Gastrocnemius medialis (tissue), 4 donors: ENCODE measurements at places on chromosomes 6 and 20.

GRCh38 chr6:2429460-2429859 lies 184.1 kb upstream of the GMDS start:
- no peak for DNase-seq

- DNase-seq: no peak
Measured at GRCh38 chr6:41721414-41721813, 14.0 kb downstream of the TFEB start.

- DNase-seq: no peak
Measured at GRCh38 chr6:111485342-111485741, 2.3 kb upstream of the REV3L start.

- no peak for DNase-seq
Measured at GRCh38 chr6:148827416-148828045, 80.7 kb downstream of the UST start.

GRCh38 chr6:149217466-149217888 lies 100.0 kb upstream of the TAB2 start:
- no peak for DNase-seq

GRCh38 chr6:84763003-84763885 lies 1.2 kb downstream of the TBX18 start:
- no peak for DNase-seq

DNA sequence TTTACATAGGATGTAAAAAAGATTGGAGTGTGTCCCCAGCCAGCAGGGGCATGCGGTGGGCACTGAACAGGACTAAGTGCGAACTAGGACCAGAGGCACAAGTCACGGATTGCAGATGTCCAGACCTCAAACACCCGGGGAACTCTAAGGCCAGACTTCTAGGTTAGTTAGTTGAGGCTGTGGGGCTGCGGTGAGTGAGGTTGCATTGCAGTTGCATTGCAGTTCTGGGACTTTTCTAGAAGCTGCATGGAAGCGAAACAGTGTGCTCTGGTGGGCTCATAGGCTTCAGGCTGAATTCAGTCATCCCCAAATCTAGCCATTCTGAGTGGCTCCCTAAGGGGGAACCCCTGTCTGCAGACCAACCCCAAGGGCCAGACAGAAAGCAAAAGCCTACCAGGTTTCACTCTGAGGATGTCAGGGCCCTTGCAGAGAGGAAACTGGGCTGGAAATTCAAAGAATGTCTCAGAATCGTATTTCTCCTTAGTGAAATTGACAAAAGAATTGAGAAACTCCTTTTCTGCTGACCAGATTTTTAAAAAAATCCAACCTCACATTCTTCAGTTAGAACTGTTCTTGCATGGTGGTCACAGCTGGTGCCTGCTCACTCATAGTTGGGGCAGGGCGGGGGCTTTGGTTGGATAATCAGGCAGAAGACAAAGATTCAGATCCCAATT lies 182.8 kb downstream of the ZDHHC14 start:
- no peak for DNase-seq

- no peak for DNase-seq
Measured at GRCh38 chr20:60361761-60362395, 403.7 kb downstream of the CDH26 start.

DNA sequence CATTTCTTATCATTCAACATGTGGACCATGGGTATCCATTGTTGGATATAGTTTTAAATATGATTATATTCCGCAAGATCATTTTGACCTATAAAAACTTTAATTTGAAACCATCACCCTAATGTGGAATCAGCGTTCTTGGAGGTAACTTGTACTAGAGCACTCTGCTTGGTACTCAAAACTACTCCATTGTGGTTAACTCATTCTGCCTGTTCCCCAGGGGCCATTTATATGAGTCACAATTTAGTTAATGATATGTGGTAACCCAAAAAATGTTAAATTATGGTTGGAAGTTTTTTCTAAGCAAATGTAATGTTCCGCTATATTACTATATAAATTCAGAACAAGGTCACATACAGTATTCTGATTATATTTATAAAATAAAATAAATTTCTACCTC lies 109.3 kb downstream of the TRDN start:
- no peak for DNase-seq

GRCh38 chr20:45798935-45799642 lies 7.3 kb downstream of the DNTTIP1 start:
- peak; percentile 51 for DNase-seq

DNA sequence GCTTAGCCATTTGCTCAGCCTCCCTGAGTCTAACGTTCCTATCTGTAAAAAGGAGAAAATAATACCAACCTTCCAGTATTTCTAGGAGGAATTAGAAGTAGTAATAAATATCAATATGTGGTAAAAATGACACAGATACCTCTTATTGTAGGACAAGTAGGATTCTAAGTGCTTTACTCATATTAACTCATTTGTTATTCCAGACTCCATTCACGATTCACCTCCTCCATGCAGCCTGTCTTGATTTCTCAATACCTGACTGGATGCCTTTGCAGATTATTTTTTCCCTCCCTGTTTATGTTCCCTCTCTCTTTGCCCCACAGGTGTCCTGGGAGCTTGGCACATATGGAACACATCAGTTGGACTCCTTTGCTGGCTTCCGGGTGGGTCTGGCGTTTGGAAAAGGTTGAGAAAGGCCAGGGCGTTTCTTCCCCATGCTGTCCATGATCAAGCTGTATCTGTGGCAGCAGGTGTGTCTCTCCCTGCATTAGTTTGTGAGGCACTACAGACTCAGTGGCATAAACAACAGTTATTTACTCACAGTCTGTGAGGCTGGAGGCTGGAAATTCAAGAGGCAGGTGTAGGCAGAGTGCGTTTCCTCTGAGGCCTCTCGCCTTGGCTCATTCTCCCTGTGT lies 10.7 kb upstream of the DUSP22 start:
- DNase-seq: no peak

DNA sequence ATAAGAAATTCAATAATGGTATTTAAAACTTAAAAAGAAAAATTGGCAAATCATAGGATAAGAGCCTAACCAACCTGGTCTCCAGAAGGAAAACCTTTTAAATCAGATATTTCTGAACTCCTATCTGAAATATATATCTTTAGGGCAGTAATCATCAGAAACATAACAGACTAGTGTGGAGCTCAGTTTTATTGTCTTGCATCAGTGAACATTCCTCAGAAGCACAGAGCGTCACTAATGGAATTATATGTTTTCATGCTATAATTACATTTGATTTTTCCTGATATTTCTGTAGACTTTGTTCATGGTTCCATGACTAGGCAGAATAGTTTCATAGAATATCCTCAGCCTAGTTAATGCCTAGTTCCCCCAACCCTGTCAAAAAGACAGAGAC lies 262.2 kb downstream of the EYA4 start:
- DNase-seq: no peak

GRCh38 chr6:11276911-11277274 lies 44.4 kb upstream of the NEDD9 start:
- no peak for DNase-seq

DNA sequence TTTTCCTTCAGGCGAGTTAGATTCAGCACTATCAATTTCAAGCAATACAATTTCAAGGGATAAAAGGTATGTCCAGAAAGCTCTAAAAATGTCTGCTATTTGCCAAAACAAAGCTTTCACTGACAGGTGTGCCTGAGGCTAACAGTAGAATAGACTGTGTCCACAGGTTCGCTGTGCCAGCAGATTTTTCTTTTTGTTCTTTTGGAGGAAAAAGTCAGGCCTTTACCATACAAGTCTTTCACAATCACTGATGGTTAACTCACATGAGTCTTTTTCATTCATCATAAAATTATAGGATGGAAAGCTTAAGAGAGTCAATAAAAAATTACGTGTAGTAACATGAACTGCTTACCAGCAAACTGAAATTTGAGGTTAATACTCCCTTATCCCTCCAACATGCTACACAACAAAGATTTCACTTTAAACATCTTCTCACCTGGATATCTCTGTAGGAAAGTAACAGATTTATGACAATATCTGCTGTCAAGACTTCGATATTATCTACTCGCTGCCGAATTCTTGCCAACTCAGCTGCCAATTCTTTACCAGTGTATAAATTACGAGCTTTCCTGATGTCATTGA lies 95.4 kb downstream of the MAP3K5 start:
- no peak for DNase-seq

- no peak for DNase-seq
Measured at GRCh38 chr6:90288404-90288803, 8.2 kb downstream of the BACH2 start.

DNA sequence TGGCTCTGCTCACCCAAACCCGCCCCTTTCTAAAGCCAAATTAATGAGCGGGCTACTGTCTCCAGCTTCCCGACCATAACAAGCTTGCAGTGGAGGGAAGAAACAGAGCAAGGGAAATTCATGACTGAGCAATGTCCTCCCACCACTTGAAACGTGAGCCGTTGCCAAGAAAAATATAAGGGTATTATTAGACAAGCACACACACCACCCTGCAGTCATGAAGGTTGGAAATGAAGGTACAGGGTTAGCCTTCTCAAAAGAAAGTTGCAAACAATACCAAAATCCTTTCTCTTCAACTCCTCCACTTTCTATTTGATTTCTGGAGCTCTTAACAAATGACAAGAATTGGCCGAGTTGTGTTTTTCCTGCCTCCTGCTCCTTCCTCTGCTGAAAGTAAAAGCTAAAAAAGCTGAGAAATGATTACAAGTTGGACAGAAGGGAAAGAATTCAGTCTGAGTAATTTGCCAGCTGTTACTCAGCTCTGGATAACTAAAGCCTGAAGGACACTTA lies 151.1 kb upstream of the B3GAT2 start:
- no peak for DNase-seq

DNA sequence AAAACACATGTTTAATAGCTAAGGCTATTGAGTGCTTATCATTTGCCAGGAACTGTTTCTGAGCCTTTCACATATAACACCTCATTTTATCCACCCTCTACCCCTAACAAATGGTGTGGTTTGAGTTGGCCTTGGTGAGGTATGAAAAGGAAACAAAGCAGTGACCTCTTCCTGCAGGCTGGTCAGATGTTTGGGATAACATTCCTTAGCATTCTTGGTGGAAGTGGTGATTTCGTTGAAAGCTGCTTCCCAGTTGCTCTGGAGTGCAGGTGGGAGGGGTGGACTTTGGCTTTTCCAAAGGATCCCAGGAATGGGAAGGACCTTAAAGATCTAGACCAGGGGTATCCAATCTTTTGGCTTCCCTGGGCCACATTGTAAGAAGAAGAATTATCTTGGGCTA lies 41.3 kb downstream of the CARMIL1 start:
- no peak for DNase-seq

DNA sequence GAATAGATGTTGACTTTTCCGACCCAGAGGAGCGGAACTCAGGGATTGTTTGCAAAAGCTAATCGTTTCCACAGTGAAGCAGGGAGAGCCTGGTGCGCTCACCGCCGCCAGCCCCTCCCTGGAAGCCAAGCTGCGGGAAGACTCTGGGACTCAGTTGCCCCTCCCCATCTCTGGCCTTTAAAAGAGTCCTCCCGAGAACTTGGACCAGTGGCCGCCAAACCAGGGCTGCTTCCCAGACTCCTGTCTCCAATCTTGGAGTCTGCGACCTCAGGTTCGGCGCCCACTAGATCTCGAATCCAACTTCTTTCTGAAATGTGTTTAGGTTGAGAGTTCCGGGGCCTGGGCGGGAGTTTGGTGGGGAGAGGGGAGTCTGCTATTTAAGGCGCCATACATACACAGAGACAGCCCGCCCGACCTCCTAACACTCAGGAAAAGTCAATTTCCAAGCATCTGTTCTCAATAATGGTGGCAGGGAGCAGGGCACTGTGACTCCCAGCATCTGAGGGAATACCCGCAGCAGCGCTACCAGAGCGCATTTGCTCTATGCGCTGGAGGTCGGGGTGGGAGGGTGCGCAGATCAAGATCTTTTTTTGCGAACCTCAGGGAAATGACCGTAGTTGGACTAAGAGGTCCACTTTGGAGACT lies 800 bp upstream of the GRIK2 start:
- DNase-seq: no peak

GRCh38 chr6:53837865-53838769 lies 43.3 kb downstream of the LRRC1 start:
- DNase-seq: no peak

- no peak for DNase-seq
Measured at GRCh38 chr20:52746190-52746589, 226.0 kb upstream of the TSHZ2 start.

- no peak for DNase-seq
Measured at GRCh38 chr6:115969930-115970273, 90.8 kb downstream of the FRK start.

- no peak for DNase-seq
Measured at GRCh38 chr20:2006452-2007361, 12.8 kb upstream of the PDYN start.

DNA sequence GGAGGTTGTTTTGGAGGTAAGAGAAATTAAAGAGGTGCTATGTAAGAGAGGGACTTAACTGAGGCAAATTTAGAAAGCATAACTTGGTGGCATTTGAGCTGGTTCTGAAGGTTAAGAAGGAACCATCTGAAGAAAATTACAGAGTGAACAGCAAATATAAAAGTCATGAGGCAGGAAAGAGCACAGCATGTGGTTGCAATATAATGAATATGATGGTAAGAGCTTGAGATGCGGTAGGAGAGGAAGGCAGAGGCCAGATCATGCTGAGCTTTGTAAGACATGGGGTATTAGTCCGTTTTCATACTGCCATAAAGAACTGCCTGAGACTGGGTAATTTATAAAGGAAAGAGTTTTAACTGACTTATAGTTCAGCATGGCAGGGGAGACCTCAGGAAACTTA lies 279.1 kb downstream of the UTRN start:
- no peak for DNase-seq

GRCh38 chr6:6148192-6148815 lies 141.6 kb upstream of the NRN1 start:
- no peak for DNase-seq

- DNase-seq: no peak
Measured at GRCh38 chr20:40718982-40719729, 30.1 kb upstream of the MAFB start.

GRCh38 chr6:100726666-100727065 lies 154.5 kb downstream of the ASCC3 start:
- DNase-seq: no peak
